Fibroblast of skin of scalp (primary cell): ENCODE measurements at places on chromosomes 7 and 10.
A peak's percentile ranks its signal among the peaks of the same experiment; 100 is the strongest.

DNA sequence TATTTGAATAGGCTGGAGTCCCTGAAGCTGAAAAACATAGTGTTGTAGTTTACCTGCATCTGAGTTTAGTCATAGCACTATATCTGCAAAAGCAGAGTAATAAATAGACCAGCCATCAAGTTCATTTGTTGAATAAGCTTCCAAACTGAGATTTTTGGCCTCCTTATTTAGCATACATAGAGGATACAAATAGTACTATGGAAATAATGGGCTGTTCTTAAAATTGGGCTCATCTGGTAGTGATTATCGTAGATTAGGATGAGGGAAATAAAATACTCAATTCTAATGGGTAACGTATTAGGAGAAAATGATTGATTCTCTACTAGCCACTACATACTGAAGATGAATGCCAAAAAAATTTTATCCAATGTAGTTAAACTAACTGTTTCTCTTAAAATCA, 41.4 kb upstream of the TMEM196 start:
- DNase-seq = no peak

- no peak for DNase-seq
These were observed 28.0 kb downstream of the RBM17 start for GRCh38 chr10:6116806-6117205.

DNA sequence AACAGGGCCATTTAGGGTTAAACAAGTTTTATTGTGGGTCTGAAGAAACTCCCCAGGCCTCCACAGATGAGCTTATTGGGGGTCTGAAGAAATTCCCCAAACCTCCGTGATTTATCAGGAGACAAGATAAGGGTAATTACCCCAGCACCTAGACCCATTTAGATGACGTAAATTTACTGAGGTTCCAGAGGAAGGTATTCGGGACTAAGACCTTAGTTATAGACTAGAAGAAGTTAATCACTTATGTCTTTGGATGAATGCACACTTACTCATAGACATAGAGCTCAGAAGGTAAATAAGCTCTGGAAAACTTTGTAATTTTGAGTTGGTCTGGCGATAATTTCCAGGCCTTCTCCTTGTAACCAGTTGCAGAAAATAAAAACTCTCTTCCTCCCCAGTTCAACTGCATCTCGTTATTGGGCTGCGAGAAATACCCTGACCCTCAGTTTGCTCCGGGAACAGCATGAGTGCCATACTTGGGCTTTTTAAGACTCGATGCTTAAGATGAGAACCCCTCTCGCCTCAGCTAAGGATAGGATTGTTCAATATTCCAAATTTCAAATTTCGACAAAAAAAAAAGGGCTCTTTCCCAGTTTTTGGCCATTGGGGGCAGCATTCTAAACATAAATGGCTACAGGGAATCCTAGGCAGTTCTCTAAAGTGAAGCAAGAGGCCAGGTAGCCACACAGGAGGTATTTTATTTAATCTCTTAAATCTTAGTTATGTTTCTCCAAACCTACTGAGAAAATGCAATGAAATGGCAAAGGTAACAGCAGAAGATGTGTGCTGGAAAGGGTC, 74.7 kb upstream of the PFKP start:
- no peak for DNase-seq

GRCh38 chr10:59006511-59007306, 169.7 kb upstream of the PHYHIPL start:
- DNase-seq = peak; percentile 74

DNA sequence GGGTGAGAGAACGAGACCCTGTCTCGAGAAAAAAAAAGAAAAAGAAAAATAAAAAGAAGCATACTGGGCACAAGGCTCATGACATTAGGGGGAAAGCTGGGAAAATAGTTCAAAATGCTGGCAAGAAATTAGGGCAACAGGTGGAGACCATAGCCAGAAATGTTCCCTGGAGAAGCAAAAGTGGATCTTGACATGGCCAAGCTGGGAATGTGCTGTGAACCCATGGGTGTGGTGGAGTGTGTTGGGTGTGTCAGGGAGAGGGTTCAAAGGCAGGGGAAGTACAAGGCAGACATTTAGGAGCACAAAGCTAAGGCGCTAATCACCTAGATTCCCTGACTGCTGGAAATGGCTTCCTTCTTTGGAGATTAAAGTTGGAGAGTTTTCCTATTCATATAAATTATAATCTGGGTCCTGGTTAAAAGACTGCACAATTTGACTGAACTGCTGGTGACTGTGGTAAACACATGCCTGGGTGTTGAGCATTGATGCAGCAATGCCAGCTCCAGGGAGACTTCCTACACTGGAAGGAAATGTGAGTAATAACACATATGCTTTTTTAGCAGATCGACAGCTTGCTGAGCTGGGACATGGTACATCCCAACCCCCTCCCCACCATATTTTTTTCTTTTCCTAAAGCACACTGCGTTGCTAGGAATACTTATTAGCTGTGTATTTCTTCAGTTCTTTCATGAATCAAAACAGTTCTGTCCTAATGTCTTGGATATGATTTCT, 70.1 kb upstream of the ARHGAP21 start:
- DNase-seq = peak; percentile 37

GRCh38 chr7:35593899-35594298, 101.0 kb downstream of the HERPUD2 start:
- no peak for DNase-seq

- no peak for DNase-seq
These were observed 243.2 kb downstream of the GFRA1 start for GRCh38 chr10:116029826-116030225.

DNA sequence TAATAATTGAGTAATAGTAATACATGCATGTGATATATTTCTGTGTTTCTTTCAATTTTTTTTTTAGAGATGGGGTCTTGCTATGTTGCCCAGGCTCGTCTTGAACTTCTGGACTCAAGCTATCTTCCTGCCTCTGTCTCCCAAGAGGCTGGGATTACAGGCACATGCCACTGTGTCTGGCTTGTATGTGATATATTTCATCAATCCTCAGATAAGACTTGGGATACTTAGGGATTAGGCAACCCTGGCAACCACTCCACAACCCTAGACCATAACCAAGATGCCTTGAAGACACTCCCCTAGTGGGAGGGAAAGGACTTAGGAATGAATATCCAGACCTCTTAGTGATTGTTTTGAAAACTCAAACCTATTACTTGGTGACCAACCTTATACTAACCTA, 154.8 kb downstream of the CCDC3 start:
- no peak for DNase-seq

GRCh38 chr7:79528421-79528820, 75.0 kb upstream of the MAGI2 start:
- no peak for DNase-seq

- no peak for DNase-seq
These were observed 1578.9 kb downstream of the REEP3 start for GRCh38 chr10:65100146-65100545.

GRCh38 chr10:17617031-17617911, at the start of gene HACD1:
HACD1 (minus strand) TSS chr10:17617374; CDS start chr10:17617339, 35 bp downstream.
- DNase-seq = peak; percentile 78

- no peak for DNase-seq
These were observed 169.3 kb upstream of the LRRN3 start for GRCh38 chr7:110921595-110922151.

DNA sequence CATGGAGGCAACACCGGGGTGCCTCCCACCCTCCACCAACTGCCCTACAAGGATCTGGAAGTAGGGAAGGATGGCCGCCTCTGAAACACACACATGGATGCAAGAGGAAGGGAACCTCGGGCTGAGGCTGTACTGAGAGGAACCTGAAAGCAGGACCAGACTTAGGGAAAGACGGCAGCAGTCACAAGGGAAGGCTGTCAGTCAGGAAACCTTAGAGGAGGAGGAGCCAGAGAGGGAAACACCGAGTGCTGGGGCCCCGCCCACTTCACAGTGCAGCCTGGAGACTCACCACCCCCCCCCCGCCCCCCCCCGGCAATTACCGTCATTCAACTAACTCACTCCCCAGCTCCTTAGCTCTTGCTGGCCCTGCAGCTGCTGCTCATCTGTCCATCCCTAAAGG, 2.5 kb downstream of the CYREN start:
- no peak for DNase-seq

- no peak for DNase-seq
These were observed 49.7 kb upstream of the DDC start for GRCh38 chr7:50614721-50615518.

DNA sequence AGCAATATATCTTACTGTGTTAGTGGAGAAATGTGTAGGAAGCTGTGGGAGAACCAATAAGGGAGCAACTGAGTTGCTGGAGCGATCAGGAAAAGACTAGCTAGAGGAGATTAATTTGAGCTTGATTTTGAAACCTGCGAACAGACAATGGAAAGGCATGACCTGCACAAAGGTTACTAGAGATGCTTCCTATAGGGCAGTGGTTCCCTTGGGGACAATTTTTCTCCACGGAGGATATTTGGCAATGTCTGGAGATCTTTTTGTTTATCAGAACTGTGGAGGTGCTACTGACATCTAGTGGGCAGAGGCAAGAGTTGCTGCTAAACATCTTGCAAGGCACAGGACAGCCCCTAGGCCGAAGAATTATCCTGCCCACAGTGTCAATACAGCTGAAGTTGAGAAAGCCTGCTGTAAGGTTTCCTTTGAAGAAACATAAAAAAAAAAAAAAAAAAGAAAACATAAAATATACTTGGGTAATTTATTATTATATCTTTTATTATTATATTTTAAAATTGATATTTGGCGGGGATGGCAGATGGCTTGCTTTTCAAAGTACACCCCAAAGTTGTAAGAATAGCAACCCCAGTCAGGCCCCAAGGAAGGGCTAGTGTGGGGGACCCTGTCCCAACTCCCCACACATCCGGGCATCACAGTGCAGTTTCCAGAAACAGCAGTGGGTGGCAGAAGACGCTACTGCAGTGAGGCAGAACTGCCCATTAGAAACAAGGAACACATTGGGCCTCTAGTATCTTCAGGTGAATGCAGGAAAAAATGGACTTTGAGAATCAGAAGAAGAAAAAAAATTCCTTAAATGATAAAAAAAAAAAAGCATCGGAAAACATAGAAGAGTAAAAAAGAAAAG, 481.6 kb downstream of the SH2D4B start:
- peak; percentile 68 for DNase-seq

DNA sequence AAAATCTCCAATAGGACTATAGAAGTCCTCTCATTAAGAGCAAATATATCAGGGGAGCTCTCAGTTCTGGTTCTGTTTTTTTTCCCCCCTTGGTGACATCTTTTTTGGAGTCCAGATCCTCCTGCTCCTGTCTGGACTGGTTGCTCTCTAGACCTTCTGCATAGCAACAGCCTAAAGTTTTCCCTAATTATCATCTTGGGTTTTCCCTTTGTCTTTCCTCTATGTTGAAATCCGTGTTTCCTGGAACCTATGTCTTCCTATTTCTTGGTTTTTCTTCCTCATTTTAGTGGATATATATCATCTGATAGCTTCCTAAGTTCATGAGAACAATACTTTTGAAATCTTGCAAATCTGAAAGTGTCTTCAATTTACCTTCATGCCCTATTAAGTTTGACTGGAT, 29.7 kb upstream of the MTERF1 start:
- DNase-seq = no peak

DNA sequence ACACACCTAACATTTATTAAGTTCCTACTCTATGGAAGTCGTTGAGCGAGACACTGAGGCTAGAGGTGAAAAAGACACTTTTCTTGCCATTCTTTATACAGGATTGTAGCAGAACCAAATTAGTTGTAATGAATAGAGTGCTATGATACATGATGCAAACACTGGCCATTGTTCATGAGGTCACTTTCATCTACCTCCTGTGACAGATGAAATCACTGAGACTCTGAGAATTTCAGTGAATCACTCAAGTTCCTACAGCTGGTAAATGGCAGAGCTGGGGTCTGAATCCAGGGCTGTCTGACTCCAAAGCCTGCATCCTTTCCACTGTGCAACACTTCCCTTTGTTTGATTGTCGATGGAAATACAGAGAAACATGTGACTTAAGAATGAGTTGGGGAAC, 657.6 kb downstream of the LRMDA start:
- DNase-seq = no peak

DNA sequence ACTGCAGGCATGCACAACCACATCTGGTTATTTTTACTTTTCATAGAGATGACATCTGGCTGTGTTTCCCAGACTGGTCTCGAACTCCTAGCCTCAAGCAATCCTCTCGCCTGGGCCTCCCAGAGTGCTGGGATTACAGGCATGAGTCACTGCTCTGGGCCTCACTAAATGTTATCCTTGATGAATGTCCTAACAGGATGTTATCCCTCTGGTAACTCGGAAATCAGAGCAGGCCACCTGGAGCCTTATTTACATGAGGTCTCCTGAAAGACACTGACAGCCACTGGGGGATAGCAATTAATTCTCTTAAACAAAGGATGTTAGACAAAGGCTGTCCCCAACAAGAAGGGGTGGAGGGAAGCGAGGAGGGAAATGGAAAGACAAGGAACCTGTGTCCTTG, 4.5 kb upstream of the ZNF438 start:
- DNase-seq = peak; percentile 45

DNA sequence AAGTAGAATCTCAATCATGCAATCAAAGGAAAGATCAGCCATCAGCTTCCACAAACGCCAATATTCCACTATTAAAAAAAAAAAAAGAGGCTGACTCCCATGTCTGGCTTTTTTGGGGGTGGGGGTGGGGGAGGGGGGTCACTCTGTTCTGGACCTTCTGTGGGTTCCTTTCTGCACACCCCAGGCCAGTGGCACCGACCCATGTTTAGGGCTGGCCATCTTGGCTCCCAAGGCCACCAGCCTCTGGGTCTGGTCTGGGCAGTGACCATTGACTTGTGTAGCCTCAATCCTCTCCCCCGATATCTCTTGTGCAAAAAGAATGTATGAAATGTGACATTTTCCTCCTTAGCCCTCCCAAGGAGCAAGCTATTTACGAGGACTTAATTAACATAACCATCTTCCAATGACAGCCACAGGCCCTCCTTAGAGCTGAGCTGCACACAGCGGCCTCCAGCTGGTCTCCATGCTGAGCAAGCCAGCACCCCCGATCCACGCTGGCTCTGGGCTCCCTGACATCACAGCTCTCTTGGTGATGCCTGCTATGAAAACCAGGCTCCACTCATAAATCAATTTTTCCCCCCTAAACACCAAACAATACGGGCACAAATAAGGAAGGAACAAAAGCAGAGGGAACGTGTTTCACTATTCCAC, 100.1 kb downstream of the ZRANB1 start:
- peak; percentile 78 for DNase-seq

- DNase-seq = no peak
These were observed 331.4 kb downstream of the PTPRN2 start for GRCh38 chr7:158256091-158256816.

DNA sequence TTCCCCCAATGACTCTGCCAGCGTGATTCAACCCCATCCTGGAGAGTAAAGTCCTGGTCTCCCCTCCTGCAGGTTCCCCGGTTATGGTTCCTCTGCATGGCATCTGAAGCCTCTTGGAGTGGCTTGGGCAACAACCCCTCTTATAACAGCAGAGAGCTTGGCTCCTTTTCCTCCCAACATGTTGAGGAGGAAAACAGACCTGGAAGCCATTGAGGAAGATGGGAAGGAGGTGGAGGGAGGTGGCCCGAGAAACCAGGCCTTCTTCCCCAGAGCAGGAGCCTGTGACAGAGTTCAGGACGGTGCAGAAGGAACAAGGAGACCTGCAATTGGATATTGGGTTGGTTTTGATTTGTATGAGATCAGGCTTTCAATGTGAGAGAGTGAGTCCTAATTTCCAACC, 184.0 kb upstream of the ADCY1 start:
- no peak for DNase-seq

GRCh38 chr7:6306471-6306870, 34.0 kb upstream of the CYTH3 start:
- DNase-seq = peak; percentile 81

- peak; percentile 55 for DNase-seq
These were observed 29.4 kb upstream of the MBL2 start for GRCh38 chr10:52801947-52802346.
